ENCODE measurements at places on chromosomes 2 and 18.

GRCh38 chr2:223989206-223989855 lies 32.1 kb downstream of the MRPL44 start:
- DNase-seq: no peak

GRCh38 chr2:11419781-11420180 lies 46.2 kb downstream of the E2F6 start:
- DNase-seq: no peak

DNA sequence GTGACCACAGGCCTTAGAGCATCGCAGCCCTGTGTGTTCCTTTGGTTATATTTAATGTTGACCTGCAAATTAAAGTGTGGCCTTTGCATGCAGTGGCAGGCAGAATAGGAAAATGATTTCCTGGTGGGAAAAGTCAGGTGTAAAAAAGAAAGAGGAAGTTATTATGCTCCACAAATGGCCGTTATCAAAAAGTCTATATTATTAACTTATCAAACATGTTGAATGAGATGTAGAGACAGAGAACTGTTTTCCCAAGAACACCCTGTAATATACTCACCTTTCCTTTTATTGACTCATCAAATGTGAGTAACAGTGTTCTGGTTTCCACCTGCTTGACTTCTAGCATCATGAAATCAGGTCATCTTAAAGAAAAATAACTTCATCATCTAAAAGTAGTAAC lies 35.3 kb downstream of the MEIS1 start:
- no peak for DNase-seq

- no peak for DNase-seq
Measured at GRCh38 chr2:226796840-226797288, 2.8 kb downstream of the IRS1 start.

DNA sequence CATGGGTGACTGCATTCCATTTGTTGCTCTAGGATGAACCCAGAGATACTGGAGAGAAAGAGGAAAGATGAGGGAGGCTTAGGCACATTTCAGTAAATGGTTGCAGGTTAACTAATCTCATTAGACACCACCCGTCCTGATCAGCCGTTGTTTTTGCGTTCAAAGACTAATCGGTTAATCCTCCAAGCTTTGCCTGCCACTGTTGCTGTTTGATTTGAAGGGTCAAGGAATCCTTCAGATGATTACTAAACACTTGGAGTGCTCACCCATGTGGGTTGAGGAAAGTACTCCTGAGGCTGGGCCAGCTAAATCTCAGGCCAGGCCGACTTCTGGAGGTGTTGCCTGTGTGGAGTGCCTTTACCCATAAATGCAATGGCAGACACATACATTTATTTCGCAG lies 8.6 kb downstream of the SH3RF3 start:
- DNase-seq: no peak

GRCh38 chr18:47262301-47263149 lies 11.1 kb upstream of the SKOR2 start:
- no peak for DNase-seq

DNA sequence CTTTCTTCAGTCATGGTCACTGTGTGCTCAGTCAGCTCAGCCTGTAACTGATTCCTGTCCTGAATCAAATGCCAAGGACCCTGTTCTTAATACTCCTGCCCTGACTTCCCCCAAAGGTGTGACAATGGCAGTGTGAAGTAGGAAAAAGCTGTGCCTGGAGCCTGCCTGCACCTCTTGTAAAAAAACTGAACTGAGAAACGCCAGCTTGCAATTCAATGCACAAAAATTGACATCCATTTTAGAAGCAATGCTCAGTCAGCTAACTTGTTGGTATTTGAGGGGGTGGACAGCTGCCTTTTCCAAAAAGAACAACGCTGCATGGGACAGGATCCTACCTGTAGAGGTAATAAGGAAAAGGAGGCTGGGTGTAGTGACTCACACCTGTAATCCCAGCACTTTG lies 66.3 kb upstream of the TMEM247 start:
- DNase-seq: no peak

DNA sequence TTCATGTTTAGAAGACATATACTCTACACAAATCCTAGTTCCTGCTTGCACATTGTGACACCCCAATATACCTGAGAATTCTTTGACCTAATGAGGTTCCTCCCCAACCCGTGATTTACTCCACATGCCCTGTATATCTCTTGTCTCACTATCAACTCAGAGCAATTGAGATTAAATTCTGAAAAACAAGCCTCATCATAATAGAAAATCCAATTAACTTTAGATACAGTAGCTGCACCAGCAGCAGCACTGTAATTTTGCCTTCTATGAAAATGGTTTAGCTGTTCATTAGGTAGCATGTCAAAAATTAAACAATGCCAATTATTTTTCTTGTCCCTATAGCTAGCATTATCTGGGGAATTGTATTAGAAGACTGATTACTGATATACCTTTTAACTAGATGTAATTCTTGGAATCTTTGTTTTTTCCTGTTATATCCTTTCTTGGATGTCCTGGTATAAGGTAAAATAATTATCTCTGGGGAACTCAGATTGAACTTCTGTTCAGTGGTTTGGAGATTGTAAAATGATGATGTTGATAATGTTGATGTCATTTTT lies 218.9 kb upstream of the TANK start:
- DNase-seq: no peak

DNA sequence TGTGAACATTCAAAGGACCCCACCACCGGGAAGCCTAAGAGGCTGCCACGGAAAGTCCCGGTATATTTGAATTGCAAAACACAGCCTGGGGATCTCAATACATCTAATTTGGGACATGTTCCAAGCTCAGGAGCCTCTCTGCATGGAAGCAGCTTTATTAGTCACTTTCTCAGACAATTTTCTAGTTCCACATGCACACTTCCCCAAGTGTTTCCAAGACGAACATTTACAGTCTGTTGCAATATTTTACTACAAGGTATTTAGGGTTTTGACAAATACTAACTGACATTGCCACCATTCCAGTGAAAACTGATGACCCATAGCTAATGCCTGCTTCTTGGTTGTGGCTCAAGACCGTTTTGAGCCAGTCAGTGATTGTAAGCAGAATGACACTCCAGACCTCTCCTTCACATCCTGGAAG lies 145.3 kb downstream of the NCKAP5 start:
- no peak for DNase-seq

DNA sequence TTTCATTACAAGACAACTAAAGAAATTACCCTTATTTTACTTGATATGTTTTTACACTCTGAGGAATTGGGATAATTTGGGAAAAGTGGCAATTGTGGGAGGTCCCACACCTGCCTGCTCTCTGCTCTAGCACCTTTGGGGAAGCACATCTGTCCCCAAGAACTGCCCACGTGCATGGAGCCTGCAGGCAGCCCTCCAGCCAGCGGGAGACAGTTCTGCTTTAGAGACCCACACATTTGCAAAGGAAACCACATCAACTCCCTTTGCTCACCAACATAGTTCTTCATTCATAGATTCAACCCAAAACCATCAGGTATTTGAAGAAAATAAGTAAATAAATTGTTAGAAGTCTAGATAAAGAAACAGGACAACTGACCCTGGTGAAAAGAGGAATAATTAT lies 239.9 kb upstream of the ID2 start:
- DNase-seq: no peak

DNA sequence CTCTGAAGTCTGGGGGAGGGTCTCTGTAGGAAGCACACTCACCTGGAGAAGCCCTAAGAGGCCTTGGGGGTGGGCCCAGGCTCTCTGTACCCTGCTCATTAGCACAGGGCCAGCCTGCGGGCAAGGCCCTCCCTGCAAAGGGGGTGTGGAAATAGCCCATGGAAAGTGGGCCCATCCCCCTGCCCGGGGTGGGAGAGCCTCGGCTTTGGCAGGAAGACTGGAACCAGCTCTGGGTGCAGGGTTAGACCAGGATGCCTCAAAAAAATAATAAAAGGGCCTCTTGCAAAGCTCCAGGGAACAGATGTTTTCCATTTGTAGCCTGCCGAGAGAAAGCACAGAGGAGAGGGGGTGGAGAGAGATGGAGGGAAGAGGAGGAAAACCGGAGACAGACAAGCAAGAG lies 98.7 kb downstream of the STPG4 start:
- DNase-seq: no peak

DNA sequence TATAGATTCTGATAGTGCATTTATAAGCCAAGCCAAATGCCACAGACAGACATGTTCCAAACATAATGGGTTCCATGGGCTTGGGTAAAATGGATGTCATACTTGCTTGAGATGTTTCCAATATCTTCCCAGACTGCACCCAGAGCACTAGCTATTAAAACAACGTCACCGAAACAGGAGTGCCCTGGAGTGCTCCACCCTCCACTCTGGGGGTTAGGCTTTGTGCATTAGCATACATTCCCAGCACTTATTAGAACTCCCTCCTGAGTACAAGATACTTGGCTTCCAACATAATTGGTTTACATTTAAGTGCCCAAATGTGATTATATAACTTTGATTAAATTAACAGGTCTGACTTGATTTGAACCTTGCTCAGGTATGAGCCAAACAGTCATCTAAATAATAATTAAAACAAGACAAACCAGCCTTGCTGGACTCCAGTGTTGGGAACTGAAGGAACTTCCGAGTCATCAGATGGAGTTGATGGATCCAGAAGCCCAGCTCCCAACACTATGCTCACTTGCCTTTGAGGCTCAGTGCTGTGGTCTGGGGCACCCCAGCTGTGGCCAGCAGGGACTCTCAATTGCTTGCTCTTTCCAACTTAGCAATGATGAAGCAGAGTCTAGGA lies 60.5 kb upstream of the LGALSL start:
- DNase-seq: no peak

- no peak for DNase-seq
Measured at GRCh38 chr2:241036397-241036963, 38.1 kb downstream of the SNED1 start.

DNA sequence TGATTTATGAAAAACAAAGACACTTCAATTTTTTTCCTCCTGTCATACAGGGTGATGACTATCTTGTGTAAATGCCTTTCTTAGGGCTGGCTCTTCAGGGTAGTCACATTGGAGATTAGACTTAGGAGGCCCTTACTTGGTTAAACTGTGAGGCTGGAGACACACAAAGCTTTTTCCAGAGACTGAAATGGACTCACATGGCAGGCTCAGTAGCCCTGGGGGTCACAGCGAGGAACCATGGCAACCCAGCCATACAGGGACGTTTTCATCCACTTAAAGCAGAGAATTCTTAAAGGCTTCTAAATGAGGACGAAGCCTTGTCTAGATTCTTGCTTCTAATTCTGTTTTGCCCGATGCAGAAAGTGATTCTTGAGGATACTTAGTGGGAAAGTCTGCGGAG lies 57.3 kb upstream of the ZDBF2 start:
- DNase-seq: no peak

- no peak for DNase-seq
Measured at GRCh38 chr2:136114382-136114781, 3.6 kb downstream of the CXCR4 start.

DNA sequence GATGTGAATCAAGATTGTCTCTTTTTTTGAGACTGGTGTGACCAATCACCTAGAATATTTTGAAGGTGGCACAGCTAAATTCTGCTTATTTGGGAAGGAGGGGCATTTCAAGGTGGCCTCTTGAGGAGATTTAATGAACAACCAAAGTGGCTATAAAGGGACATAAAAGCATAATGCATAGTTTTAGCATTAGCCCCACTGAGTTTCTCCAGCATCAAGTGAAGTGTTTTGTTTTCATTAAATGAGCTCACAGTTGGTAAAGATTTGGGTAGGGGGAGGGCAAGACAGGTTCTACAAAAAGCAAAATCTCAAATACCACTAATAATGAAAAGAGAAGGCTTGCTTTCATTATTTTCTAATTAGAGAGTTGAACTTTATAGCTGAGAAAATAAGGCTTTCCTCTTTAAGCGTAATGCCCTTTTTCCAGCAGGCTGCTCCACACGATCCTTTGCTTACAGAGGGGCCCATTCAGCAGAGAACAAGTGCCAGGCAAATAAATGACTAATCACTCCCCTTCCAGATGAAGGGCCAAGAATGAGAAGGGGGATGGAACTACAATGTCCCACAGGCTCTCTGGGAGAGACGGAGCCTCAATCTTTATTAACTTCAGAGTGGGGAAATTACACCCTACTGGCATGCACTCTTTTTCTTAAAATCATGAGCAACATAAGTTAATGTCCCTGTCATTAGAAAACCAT lies 35.9 kb downstream of the LHCGR start:
- DNase-seq: no peak

- DNase-seq: no peak
Measured at GRCh38 chr18:8960740-8961657, 141.5 kb upstream of the NDUFV2 start.
